ENCODE measurements at places on chromosomes 13 and 19.

- DNase-seq, result no peak
These were observed 89.5 kb upstream of the DOCK9 start for GRCh38 chr13:99067159-99067985.

GRCh38 chr19:6324757-6325156 is 8.7 kb downstream of the ACER1 start:
- no peak for DNase-seq

DNA sequence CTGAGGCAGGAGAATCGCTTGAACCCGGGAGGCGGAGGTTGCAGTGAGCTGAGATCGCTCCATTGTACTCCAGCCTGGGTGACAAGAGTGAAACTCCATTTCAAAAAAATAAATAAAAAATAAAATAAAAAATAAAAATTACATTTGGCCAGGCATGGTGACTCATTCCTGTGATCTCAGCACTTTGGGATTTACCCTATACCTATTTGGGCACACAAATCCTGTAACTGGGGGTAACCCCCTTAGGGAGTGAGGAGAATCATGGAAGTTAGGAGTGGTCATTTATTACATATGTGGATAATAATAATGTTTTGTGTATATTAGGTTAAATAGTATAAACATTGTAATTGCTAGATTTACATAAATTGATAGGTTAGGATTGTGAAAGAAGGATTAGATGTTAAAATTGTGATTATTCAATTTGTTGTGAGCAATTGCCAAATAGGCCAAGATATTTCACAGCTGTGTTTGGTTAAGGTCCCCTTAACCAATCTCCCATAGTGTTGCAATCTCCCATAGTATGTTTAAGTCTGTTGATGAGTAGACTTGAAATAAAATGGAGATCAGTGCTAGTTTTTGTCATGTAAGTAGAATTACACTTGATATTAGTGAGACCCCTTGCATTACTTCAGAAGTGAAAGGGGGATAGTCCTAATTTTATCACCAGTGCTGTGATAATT is 30.7 kb downstream of the ZNF844 start:
- no peak for DNase-seq

- no peak for DNase-seq
These were observed 84.3 kb downstream of the NUFIP1 start for GRCh38 chr13:44904967-44905366.

GRCh38 chr13:103931885-103932284 is 865.7 kb upstream of the SLC10A2 start:
- no peak for DNase-seq

DNA sequence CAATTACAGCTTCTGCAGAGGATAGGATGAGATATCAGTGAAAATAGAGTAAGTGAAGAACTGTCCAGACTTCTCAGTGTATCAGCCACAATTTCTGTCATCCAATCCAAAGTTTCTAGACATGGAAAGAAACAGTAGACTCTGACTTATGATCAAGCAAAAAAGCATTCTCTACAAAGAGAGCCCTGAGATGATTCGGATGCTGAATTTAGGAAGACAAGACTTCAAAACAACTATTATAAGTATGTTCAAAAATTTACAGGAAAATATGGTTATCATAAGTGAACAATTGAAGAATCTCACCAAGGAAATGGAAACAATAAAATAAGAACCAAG is 238.2 kb upstream of the IRS2 start:
- no peak for DNase-seq

DNA sequence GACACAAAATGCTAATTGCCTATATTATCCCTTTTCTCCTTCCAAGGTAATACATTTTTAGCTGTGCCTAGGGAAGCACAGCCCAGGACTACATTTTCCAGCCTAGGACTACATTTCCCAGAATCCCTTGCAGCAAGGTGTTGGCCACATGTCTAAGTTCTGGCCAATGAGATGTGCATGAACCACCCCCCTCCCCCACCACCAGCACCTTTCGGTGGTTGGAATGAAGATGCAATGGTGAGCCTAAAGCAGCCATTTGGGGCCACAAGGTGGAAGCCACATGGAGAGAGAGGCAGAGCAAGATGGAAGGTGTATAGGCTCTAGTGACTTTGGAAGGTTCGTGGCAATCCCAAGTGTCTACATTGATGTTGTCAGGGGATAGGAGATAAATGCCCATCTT is 16.2 kb downstream of the UNC13A start:
- no peak for DNase-seq

- no peak for DNase-seq
These were observed 8.1 kb upstream of the ARRDC2 start for GRCh38 chr19:17999684-18000479.

DNA sequence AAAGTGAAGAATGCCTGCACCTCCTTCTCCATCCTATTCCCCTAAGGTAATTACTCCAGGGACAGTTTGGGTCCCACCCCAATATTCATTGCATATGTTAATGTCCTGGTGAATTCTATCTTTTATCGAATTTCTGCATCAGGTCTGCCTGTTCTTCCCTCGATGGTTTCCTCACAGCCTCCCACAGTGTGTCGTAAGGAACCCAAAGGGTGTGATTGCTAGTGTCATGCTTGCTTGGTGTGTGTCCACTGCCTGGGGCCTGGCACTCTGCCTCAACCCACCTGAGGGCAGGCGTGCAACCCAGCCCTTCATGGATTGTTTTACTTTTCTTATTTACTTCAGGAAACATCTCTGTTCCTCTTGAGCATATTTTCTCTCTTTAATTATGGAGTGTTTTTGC is 60.2 kb upstream of the CYSLTR2 start:
- DNase-seq, result no peak

DNA sequence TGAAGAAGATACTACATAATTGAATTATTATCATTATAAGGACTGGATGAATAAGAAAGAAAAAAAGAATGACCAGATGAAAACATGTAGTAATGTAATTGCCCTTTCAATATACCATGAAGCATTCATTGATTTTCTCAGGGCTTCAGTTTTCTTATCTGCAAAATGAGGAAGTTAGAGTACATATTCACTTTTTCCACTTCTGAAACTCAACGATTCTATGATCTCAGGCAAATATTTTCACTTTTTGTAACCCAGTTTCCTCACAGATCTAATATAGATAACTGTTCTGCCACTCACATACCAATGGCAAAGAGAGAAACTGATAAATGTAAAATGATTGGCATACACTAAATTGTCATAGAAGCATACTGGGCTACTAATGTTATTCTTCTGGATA is 856.6 kb upstream of the KLHL1 start:
- DNase-seq, result no peak

GRCh38 chr13:63942372-63942771 is 2526.7 kb upstream of the PCDH20 start:
- no peak for DNase-seq

- DNase-seq, result peak; percentile 22
These were observed 747 bp upstream of the MARK4 start for GRCh38 chr19:45250216-45250831.

DNA sequence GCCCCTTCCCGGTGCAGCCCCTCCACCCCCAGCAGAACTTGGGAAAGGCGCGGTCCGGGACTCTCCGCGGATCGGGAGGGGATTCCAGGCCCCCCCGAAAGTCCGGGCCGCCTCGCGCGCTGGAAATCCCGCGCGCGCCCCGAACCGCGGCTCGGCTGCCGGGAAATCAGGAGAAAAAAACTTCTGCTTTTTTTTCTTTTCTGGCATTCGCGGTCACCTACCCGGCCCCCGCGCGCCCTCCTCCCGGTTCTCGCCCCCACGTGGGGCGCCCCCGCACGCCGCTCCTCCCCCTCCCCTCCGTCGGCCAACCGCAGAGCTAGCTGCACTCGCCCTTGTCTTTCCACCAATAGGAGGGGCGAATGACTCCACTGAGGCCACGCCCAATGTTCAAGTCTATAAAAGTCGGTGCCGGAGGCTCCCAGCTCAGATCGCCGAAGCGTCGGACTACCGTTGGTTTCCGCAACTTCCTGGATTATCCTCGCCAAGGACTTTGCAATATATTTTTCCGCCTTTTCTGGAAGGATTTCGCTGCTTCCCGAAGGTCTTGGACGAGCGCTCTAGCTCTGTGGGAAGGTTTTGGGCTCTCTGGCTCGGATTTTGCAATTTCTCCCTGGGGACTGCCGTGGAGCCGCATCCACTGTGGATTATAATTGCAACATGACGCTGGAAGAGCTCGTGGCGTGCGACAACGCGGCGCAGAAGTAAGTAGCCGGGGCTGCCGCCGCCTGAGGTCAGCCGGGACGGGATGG is at the start of gene GADD45B:
GADD45B (plus strand) TSS at position 426 of the 749 bp plus-strand sequence; CDS start at position 658, 232 bp downstream.
- peak; percentile 97 for DNase-seq

DNA sequence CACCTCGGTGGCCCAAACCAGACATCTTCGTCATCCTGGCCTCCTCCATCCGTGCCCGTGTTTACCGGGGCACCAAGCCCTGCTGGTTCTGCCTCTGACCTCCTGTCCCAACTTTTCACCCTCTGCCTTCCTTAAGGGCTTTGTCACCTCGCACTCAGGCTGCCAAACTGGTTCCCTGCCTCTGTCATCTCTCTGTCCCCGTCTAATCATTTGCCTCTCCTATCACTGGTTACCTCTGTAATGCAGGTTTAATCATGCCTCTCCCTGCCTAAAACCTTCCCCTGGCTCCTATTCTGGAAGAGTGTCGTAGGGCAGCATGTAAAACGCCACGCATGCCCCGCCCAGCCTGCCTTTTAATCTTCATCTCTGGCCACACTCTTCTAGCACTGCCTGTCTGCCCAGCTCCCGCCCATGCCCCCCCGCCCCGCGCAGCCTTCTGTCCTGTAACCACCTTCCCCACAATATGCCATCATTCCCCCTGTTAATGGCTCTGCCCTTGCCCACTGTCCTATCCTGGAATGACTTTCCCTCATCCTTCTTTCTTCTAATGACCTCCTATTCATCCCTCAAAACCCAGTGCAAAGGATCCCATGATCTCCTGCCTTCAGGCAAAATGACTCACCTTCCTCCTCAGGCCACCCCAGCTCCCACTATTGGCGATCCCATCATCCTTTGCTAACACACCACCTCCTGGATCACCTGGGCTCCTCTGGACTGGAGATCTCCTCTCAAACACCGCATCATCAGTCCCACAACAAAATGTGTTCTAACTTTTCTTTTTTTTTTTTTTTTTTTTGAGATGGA is 66.7 kb downstream of the PEX11G start:
- no peak for DNase-seq

GRCh38 chr13:41548910-41549309 is 91.6 kb downstream of the RGCC start:
- DNase-seq, result no peak

GRCh38 chr13:30341815-30342570 is 34.6 kb upstream of the KATNAL1 start:
- DNase-seq, result no peak

DNA sequence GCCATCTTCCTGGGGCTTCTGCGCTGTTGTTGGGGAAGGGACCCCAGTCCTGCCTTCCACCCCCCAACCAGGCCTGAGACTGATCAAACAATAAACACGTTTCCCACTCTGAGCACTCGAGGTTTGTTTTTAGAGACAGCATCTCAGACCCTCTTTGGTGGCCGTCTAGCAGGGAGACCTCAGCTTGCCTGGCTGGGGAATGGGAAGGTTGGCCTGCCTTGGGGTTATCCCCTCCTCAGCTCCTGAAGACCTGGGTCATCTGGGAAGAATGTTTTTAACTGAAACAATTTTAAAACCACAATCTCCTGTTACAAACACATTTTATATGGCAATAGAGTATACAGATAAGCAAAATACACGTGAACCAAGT is 2.0 kb downstream of the ZNF581 start:
- DNase-seq, result no peak

- no peak for DNase-seq
These were observed 8.9 kb upstream of the OR1I1 start for GRCh38 chr19:15072930-15073647.

- DNase-seq, result no peak
These were observed 12.1 kb downstream of the FZR1 start for GRCh38 chr19:3518255-3518654.

DNA sequence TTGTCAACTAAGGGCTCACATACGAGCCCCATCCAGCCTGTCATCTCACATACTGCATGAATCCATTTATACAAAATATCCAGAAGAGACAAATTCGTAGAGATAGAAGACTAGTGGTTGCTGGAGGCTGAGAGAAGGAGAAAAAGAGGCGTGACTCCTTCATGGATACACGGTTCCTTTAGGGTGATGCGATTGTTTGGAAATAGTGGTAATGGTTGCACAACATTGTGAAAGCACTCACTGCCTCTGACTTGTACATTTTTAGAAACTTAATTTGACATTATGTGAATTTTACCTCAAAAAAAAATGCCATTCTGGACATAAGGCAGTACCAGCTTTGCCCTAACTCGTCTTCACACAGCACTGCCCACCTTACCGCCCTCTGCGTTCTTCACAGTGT is 27.3 kb downstream of the IGFL1 start:
- no peak for DNase-seq

DNA sequence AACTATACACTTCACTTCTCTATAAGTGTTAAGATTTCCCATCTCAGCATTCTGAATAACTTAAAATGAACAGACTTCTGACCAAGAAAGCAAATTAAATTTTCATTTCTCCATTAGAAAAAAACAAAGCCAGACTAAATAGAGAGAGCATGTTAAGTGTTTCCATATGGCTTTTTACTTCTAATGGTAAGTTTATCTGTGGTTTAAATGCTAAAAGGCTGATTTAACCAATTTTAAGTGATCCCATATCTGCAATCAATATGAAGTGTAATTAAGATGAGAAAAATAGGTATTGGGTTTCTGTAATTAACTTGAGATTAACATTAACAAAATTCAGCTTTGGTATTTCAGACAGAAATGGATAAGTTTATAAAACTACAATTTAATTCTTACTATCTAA is 107.8 kb downstream of the ELF1 start:
- DNase-seq, result no peak

DNA sequence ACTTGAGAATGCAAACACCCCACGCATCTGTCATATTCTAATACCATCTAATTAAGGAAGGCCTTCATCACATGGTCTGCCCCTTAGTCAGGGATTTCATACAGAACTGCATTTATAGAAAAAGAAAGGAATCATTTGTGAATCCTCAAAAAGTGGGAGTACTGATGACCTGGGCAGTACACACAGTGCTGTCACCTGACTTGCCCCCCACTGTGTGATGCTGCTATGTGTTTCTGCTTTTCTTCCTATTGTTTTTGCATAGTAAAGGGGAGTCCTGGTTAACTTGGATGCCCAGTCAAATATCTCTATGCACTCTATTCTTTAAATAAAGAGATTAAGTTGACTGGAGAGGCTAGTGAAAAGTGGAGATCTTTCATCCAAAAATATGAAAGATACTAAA is 1921.2 kb upstream of the PRR20A start:
- DNase-seq, result no peak

- peak; percentile 47 for DNase-seq
These were observed 1.4 kb downstream of the STK11 start for GRCh38 chr19:1206864-1207450.
